Suppressor macrophage treated with lipopolysaccharide for 1 hour (primary cell): ENCODE measurements at places on chromosomes 4 and X.
A peak's percentile ranks its signal among the peaks of the same experiment; 100 is the strongest.

GRCh38 chr4:145171911-145172310 lies 8.5 kb downstream of the OTUD4 start:
- no peak for DNase-seq

DNA sequence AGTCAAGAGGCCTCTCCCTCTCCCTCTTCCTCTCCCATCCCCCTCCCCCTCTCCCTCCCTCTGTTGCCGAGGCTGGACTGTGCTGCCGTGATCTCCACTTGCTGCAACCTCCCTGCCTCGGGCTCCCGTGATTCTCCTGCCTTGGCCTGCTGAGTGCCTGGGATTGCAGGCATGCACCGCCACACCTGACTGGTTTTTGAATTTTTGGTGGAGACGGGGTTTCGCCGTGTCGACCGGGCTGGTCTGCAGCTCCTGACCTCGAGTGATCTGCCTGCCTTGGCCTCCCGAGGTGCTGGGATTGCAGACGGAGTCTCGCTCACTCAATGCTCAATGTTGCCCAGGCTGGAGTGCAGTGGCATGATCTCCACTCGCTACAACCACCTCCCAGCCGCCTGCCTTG lies 165.1 kb downstream of the CENPC start:
- DNase-seq: no peak

GRCh38 chr4:41176340-41176739 lies 38.0 kb downstream of the APBB2 start:
- DNase-seq: no peak

DNA sequence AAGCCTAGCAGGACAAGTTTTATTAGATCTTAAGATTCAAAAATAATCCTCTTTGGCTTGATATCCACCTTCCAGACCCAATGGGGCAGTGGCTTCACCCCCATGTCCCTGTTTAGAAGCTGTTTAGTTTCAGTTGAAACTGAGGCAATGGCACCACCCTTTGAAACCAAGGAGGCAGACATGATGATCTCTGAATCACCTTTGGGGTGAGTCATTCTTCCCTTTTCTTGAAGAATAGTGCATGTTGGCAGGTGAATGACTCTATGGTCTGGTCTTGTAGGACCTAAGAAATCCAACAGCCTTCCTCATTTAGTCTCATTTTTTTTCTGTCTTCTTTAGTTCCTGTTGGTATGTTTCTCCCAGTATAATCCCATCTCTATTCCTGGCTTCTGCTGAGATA lies 29.5 kb upstream of the BMP15 start:
- no peak for DNase-seq

- DNase-seq: peak; percentile 11
These were observed 64.3 kb upstream of the FTHL17 start for GRCh38 chrX:31136144-31136611.

DNA sequence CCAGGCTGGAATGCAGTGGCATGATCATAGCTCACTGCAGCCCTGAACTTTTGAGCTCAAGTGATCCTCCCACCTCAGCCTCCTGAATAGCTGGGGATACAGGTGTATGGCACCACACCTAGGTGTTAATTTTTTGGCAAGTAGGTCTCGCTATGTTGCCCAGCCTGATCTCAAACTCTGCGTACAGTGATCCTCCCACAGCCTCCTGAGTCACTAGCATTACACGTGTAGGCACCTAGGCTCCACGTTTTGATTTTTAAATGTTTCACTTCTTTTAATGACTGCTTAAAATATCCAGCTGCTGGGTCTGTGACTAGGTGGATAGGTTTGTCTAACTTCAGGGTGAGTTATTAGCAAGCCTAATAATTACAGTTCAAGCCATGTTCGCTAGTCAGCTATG lies 44.5 kb downstream of the GATB start:
- no peak for DNase-seq

GRCh38 chr4:165744370-165744769 lies 128.7 kb upstream of the TLL1 start:
- DNase-seq: no peak

- DNase-seq: no peak
These were observed 77.6 kb upstream of the ZNF518B start for GRCh38 chr4:10534820-10535219.

DNA sequence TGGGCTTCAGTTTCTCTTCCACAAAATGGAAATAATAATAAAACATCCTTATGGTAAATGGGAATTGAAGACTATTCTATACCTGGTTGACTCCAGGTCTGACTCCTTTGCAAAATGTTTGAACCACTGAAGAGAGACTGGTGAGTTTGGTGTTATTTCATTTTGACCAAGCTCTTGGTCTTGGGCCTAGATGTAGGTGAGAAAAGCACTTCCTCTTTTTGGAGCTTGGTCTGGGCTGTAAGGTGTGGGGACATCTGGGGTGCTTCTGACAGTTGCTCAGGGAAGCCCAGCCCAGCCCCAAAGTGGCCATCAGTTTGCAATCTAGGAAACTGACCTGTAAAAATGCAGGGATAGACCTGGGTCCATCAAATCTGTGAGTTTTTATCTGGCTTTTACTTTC lies 26.8 kb upstream of the SOD3 start:
- no peak for DNase-seq

GRCh38 chrX:30865015-30865414 lies 24.0 kb downstream of the TAB3 start:
- DNase-seq: peak; percentile 20

GRCh38 chr4:42464550-42465094 lies 67.3 kb downstream of the SHISA3 start:
- DNase-seq: no peak

GRCh38 chr4:158760866-158761265 lies 8.0 kb upstream of the FNIP2 start:
- DNase-seq: no peak

- no peak for DNase-seq
These were observed 3.7 kb downstream of the CRMP1 start for GRCh38 chr4:5889002-5889696.

DNA sequence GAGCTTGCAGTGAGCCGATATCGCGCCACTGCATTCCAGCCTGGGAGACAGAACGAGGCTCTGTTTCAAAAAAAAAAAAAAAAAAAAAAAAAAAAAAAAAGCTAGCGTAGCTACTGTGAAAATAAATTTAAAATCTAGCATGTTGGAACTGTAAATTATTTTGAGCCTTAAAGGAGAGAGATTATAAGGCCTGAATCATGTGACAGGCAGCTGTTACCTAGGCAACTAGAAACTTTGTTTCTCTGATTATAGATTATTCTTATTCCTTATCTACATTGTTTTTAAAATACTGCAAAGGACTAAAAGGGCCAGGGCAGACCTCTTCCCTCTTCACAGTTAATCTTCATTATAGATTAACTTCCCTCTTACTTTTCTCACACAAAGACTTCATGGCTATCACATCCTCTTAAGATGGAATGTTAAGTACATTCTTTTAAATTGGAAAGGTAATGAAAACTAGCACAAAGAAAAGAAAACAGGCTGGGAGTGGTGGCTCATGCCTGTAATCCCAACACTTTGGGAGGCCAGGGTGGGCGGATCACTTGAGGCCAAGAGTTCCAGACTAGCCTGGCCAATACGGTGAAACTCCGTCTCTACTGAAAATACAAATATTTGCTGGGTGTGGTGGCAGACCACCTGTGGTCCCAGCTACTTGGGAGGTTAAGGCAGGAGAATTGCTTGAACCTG lies 21.1 kb upstream of the PDS5A start:
- DNase-seq: no peak

DNA sequence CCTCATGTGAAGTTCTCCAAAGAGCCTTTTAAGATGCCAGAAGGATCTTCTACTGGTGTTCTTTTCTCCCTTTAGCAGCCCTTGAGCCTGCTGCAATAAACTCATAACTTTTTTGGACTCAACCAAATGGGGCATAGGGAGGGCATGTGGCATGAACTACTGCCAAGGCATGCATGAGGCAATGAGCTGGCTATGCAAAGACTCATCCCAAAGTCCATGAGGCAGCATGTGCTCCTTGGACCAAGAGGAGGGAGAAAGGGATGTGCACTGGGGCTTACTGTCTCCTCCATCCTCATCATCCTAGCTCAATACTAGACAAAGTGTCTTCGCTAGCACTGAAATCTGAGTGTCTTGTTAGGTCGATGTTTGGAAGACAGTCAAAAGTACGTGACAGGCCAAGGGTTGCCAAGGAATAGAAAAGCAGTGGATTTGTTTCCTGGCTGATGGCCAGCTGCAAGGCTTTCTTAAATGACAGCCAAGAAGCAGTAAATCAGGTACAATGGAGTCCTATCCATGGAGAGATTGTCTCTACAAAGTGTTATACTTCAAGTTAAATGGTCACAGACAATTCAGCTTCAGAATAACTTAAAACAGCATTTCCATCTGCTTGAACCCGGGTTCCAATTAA lies 44.5 kb upstream of the ATXN3L start:
- no peak for DNase-seq

GRCh38 chr4:89836897-89837384 lies at the start of gene SNCA:
Gene SNCA (minus strand): TSS chr4:89837161. CDS start chr4:89835667, 1,494 bp downstream.
- peak; percentile 67 for DNase-seq

GRCh38 chr4:8730159-8730558 lies 137.6 kb downstream of the CPZ start:
- DNase-seq: no peak

DNA sequence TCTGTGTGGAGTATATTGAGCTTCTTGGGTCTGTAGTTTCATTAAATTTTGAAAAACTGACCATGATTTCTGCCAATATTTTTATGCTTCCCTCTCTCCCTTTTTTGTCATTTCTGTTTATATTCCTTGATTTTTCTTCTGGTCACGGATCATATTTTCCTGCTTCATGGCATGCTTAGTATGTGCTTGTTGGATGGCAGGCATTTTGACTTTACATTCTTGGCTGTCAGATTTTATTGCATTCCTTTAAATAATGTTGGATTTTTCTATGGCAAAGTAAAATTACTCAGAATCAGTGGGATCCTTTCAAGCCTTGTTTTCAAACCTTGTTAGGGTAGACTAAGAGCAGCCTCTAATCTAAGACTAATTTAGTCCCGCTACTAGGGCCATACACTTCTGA lies 531.8 kb downstream of the IL15 start:
- no peak for DNase-seq

GRCh38 chrX:155873188-155873587 lies 8.0 kb upstream of the VAMP7 start:
- DNase-seq: peak; percentile 72

DNA sequence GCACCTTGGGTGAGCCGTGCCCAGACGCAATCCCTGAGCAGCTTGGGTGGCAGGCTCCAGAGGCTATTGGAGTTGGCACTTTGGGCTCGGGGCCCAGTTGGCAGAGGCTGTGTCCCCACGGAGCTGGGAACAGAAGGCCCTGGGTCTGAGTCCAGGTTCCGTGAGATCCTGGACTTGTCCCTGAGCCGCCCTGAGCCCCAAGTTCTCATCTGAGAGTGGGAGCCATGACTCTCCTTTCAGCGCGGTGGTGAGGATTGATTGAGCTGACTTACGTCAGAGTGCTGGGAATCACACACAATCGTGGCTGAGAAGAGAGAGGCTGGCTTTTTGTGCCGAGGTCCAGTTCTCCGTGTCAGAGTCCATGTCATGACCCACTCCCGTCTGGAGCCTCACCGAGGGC lies 98.0 kb downstream of the PSAPL1 start:
- DNase-seq: no peak

DNA sequence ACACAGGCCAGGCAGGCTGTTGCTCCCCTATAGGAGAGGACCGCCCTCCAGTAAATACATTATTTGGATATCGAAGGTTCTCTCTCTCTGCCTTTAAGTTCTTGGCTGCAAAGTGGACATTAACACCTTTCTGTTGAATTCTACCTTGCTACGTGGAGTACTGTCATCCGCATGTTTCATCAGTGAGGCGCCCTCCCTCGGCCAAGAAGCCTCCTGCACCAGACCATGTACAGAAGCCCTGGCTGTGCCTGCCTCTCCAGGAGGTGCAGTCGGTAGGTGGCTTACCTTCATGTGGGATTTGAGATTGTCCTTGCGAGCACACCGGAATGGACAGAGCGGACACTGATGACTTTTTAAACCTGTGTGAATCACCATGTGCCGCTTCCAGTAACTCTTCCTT lies 46.7 kb downstream of the ZNF827 start:
- DNase-seq: no peak

- no peak for DNase-seq
These were observed 30.0 kb upstream of the PGK1 start for GRCh38 chrX:78074088-78074487.
